ENCODE measurements at places on chromosomes 2 and 18.

- DNase-seq = no peak
Observed at GRCh38 chr2:164882276-164882675, 40.7 kb upstream of the COBLL1 start.

GRCh38 chr18:11586896-11587295 lies 22.5 kb upstream of the SLC35G4 start:
- DNase-seq = no peak

DNA sequence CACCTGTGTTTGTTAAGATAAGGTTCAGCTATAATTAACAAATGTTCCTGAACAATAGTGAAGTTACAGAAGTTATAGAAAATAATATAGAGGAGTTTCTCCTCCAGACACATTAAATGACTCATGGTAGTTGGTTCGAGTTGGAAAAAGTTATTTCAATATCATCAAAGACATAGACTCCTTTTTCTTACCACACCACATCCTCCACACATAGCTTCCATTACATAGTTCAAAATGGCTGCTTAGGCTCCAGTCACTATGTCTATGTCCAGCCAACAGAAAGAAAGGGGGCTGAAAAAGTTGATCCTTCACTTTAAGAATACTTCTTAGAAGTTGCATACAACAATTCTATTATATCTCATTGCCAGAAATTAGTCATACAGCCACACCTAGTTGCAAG lies 50.7 kb downstream of the DYNAP start:
- no peak for DNase-seq

GRCh38 chr2:159080641-159081040 lies 112.2 kb downstream of the TANC1 start:
- no peak for DNase-seq

DNA sequence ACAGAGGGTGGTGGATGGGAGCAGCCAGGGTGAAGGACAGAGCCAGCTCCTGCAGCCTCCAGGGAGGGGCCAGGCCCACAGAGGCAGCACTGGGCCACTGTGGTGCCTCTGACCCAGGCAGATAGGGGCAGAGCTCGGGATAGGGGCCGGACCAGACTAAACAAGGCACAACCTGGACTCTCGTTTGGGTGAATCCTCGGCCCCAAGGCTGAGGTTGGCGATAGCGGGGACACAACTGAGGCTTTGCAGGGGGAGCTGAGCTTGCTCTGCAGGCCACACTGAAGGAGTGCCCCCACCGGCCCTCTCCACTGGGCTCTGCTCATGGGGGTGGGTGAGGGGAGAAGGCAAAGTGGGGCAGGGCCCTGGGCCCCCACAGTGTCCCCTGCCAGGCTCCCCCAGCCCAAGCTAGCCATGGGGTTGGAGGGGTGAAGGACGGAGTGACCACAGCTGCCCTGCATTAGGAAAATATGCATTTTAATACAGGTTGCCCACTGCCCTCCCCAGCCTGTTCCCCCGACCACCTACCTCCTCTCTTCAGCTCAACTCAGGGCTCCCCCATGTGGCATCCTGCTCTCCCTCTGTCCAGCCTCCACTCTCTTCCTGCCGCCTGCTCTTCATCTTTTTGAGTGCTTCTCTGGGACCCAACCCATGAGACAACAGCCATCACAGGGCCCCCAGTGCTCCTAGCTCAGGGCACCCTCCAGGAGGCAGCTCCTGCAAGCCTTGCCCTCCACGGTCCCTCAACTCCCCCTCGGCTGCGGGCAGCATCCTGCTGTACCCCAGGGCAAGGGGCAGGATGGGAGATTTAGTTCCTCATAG lies 152.8 kb downstream of the INHBB start:
- DNase-seq = no peak

DNA sequence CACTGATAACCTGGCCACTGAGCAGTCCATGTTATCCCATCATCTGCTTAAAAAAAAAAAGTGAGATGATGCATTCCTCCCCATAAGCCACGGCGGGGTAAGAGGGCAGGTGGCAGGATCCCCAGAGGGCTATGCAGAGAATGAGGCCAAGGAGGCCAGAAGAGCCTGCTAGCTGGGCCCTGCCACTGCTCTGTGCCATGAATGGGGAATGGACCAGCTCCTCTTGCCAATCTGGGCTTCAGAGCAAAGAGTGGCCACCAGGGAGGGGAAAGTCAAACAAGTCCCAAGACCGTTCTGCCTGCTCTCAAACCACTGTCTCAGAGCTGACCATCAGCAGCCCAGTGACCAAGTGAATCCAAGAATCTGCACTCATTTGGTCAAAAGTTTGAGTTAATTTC lies 202.4 kb downstream of the TWIST2 start:
- DNase-seq = no peak

DNA sequence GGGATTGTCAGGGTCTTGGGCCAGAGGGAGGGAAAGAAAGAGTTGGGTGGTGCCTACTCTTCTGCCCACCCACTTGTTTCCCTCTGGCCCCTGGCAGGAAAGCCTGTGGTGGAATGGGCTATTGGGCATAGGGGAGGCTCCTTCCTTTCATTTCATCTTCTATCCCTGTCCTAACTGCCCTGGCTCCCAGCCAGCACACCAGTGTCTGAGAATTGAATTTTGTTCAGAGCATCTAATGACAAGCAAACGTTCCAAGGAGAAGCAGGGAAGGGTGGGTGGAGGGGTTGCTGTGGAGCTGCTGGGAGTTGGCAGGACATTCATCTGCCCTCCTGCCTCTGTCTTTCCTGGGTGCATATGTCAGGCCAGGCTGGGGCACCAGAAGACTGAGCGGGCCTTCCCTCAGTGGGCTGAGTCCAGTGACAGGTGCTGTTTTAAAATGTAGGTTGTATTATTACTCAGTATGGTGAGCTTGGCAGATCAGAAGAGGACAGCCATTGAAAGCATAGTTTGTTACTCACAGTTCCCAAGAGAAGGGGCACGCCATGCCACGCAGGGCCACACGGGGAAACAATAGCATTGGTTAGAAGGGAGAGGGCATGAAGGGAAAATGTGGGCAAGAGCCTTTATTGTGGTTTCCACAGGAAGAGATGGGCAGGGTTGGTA lies 171.9 kb downstream of the ACOXL start:
- DNase-seq = no peak

GRCh38 chr2:83686863-83687262 lies 772.2 kb downstream of the SUCLG1 start:
- DNase-seq = no peak

DNA sequence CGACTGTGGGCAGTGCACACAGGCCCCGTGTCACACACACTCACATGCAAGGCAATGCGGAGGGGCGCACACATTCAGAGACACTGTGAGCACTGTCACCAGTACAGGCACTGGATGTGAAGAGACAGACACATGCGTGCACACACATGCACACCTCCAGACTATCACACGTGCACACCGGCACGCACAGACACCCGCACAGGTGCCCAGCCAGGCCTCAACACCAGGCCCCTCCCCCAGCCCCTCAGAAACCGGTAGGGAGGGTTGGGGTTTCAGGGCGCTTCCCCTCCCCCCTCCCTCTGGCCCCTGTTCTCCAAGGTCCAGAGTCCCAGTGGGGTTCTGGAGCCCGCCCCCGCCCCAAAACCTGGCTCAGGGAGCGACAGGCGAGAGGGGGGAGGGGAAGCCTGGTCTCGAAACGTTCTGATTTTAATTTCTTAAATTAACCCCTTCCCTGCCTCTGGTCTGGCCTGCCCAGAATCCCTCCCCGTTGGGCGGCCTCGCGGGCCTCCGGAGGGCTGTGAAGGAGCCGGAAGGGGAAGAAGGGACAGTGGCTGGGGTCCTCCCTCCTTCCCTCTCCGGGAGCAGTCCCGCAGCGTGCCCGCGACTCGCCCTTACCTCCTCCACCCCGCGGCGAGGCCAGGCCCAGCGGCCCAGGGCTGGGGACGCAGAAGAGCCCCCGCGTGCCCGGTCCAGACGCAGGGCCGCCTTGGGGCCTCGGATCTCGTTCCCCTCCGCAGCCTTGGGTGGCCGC lies 558 bp downstream of the FBXO41 start:
- DNase-seq = no peak

- no peak for DNase-seq
Observed at GRCh38 chr2:160471950-160472349, 21.7 kb downstream of the RBMS1 start.

DNA sequence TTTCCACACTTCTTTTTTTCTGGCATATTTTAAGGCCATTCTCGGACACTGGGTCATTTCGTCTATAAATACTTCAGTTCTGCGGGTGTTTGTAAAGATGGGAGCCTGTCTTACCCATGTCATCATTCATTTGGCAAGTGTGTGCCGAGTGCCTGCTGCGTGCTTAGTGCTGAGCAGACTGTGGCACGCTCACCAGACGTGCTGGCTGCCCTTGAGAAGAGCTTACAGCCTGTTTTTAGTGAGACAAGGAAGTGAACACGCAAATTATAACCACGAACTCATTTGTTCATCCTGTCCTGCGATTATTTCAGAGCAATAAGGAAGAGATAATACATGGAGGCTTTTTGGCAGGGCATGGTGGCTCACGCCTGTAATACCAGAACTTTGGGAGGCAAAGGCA lies 10.4 kb upstream of the STON1 start:
- no peak for DNase-seq

- DNase-seq = no peak
Observed at GRCh38 chr2:120751553-120751952, 15.9 kb downstream of the GLI2 start.

- peak; percentile 74 for DNase-seq
Observed at GRCh38 chr2:215454519-215455246, 18.8 kb upstream of the FN1 start.

- no peak for DNase-seq
Observed at GRCh38 chr2:238376884-238377391, 49.8 kb upstream of the ASB1 start.

DNA sequence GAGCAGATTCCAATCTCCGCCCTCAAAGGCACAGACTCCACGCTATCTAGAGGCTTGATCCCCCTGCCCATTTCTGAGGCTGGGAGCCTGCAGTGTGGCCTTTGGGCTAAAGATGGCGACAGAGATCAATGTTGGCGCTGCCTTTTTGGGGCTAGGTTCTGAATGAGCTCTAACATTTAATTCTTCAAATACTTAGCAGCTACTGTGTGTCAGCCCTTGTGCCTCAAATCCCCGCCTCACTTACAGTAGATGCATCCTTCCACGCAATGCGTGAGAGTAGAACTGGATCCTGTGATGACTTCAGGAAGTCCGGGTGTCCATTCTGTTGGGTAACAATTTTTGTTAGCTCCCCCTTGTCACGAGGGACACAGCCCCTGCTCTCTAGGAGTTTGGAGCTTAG lies 12.4 kb downstream of the IL1F10 start:
- DNase-seq = peak; percentile 1

DNA sequence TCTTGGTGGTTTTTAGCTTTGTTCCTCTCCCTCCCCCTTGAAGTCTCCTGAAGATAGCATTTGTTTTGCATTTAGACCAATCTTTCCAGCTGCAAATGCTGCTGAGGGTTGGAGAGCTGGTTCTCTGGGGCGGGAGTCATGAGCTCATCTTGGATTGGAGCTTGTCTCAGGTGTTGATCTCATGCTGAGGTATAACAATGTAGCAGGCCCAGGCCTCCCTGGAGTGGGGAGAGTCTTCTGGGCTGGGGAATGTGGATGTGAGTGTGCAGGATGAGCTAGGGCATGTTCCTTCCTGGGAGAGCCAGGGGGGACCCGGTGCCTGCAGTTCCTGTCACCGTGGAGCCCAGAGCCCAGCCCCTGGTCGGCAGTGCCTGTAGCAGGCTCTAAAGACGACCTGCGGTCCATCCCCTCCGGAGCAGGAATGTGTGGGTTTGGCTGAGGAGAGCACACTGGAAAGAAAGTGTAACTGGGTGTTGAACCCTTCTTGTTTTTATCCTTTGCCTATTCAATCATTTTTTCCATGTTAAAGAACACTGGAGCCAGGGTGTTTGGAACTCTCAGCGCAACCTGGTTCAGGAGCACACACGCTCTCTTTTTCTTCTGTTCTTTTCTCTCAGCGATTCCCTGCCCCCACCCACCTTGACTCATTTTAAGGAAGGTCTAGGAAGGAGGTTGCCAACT lies 2.7 kb downstream of the ZNF532 start:
- DNase-seq = no peak

- DNase-seq = no peak
Observed at GRCh38 chr18:28504066-28504465, 327.1 kb upstream of the CDH2 start.

DNA sequence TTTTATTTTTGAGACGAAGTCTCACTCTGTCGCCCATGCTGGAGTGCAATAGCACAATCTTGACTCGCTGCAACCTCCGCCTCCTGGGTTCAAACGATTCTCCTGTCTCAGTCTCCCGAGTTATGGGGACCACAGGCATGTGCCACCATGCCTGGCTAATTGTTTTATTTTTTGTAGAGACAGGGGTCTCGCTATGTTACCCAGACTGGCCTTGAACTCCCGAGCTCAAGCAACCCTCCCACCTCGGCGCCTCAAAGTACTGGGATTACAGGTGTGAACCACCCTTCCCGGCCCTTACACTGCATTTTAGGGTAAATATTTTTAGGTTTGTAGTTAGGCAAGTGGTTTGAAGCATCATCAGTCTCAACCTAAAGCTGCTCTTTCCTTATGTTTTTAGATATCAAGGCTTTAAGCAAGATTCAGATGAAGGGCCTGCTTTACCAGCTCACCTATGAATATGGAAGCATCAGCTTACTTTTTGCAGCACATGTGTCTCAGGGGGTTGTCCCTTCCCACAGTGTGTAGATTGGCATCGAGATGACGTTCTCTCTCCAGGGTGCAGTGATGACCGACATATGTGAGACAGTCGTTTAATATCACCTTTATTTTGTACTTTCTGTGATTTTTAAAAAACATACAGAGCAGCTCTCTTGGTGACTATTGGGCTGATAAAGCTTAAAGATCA lies 47.2 kb downstream of the ATIC start:
- no peak for DNase-seq

DNA sequence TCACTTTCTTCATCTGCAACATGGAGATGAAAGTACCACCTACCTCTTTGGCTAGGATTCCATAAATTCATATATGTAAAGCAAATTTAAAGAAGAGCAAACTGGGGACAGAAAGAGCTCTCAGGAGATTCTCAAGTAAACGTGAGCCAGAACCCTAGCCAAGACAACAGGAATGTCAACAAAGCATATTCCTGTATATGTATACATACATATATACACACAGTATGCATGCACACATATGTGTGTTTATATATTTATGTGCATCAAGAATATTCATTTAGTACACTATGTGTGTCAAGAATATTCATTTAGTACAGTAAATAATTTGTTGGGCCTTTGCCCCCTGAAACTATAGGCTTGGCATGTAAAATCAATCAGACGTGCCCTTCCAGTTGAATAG lies 574.4 kb upstream of the KLHL29 start:
- no peak for DNase-seq

DNA sequence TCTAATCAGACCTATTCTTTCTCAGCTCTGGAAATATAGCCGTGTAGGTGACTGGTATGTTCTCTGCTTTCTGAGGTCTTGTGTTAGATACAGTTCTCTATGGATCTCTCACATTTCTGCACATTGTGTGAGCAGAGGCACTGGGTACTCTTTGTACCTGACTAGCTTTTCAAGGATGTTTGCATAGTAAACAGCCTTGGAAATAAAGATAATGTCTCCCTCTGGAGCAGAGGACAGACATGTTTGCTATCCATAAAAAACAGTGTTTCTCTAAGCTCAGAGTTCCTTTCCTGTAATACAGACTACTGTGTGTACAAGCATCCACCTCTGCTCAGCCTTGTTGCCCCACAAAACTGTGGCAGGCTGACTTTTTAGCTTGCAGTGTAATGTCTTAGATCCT lies 279.2 kb downstream of the CTNNA2 start:
- DNase-seq = no peak

GRCh38 chr2:84247532-84247931 lies 211.5 kb downstream of the SUCLG1 start:
- no peak for DNase-seq

GRCh38 chr2:212726403-212726802 lies 187.8 kb upstream of the ERBB4 start:
- no peak for DNase-seq

Data from NCI-H748 treated with DMSO at 0.1 percent for 48 hours (cell line).